NCI-H1417 (cell line): ENCODE measurements at places on chromosomes 11 and 22.

- no peak for DNase-seq
These were observed 24.3 kb upstream of the PICK1 start for GRCh38 chr22:38032681-38033521.

DNA sequence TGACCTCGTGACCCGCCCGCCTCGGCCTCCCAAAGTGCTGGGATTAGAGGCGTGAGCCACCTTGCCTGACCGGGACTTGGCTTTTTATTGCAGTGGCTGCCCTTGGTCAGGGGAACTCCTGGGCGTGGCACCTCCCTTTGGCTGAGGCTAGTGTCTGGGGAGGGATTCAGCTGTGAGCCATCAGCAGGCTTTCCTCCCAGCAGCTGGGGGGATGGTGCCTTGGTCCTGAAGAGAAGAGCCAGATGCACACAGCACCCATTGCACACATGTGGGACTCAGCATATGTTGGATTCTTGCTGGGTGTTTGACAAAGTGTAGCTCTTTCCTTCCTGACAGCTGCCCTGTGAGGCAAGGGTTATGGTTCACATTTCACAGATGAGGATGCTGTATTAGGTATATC, 8.4 kb downstream of the CYTH4 start:
- DNase-seq: no peak

- DNase-seq: peak; percentile 31
These were observed 110.2 kb downstream of the ST3GAL4 start for GRCh38 chr11:126465573-126466188.

DNA sequence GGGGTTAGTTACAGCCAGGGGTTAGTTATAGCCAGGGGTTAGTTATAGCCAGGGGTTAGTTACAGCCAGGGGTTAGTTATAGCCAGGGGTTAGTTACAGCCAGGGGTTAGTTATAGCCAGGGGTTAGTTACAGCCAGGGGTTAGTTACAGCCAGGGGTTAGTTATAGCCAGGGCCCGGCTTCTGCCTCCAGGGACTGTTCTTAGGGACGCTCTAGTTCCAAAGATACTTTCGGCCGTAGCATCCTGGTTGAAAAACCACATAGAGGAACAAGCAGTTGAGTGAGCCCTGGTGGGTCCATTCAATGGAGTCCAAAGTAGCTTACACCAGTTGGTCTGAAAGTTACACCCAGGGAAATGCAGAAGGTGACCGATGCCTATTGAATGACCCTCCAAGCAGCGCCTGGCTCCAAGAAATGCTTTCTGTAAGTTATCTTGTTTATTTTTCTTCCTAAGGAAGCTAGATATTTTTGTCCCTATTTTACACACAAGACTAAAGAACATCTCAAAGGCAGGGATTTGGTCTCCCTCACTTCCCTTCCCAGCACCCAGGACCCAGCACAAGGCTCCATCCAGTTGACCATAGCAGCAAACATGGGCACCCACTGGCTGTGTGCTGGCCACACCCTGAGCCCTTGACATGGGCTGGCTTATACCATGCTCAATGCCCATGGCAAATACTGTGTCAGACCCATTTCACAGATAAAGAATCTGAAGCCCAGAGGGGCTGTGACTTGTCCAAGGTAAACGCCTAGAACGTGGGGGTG, 49.7 kb upstream of the SHISAL1 start:
- DNase-seq: no peak

GRCh38 chr22:26542831-26543230, 30.6 kb upstream of the TFIP11 start:
- no peak for DNase-seq

- no peak for DNase-seq
These were observed 1496.4 kb downstream of the BRD1 start for GRCh38 chr22:48331266-48331665.

GRCh38 chr22:48083502-48083901, 1321.1 kb downstream of the TBC1D22A start:
- DNase-seq: no peak

DNA sequence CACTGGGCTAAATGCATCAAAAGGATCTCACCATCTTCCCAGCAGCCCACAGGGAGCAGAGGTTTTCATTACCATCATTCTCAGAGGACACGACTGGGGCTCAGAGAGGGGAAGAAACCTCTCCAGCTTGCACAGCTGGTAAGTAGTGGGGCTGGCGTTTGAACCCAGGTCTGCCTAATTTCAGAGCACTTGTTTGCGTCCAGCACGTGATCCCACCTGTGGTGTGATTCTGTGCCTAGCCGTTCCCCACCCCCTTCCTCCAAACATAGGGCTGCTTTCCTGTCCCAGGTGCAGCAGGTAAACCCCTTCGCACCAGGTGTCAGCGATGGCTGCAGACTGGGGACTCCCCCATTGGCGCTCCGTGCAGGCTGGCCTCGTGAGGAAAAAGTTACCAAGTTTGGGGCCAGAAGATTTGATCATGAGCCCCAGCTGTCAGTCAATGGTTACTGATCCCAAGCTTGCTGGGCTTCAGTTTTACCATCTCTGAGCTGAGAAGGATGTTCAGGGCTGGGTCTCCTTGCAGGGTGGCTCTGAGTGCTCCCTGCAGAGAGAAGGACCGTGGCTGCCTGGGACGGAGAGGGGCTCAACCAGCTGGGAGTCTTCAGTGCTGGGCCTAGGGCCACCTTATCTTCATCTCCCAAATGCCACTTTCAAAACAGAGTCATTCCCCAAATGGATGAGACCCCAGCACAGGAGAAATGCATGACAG, 445.6 kb downstream of the TBC1D22A start:
- no peak for DNase-seq

DNA sequence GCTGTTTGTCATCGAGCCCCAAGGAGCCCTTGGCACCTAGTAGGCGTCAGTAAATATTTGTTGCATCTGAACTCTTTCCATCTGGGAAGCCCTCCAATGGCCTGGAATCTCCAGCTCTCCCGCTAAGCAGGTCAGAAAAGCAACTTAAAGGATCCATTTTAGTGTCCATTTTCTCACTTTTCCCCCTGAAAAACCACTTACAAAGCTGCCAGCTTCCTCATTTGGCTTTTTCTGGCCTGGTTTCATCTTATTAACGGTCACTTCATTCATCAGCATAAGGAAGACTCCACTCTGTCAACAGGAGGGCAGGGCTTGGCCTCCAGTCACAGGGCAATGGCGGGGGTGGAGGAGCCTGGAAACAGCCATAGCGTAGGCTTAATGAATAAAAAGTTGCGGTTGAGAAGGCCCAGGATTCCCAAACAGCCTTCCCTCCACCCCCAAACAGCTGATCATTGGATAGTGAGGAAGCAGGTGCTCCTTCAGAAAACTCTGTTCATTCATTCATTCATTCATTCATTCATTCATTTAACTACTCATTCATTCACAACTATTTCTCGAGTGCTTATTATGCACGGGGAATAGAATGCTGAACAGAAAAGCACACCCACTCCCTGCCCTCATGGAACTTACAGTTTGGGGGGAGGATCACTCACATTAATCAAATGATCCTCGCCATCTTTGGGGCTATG, 104.5 kb upstream of the RCN1 start:
- no peak for DNase-seq

GRCh38 chr11:65126624-65127274, 4.6 kb downstream of the MRPL49 start:
- no peak for DNase-seq

DNA sequence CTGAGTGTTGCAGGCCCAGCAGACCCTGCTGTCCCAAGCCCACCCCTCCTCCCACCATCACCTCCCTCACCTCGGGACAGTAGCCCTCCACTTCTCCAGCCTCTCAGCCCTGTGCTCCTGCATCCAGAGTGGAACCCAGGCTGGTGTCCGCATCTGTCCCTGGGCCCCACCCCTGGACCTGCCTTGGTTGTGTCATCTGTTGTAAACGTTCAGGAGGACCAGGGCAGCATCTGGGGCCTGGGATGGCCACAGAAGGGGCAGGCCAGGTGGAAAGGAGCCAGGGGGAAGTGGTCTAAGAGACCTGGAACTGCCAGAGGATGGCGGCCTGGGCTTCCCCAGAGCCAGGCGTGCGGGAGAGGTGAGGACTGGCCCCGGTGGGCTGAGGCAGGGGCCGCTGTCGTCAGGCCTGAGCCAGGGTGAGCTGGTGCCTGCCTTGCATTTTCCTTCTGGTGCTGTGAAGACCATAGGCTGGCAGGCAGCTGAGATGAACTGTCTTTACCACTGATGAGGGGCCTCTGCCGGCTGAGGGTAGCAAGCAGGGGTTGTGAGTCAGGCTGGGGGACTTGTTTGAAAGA, 26.1 kb upstream of the MGAT3 start:
- DNase-seq: no peak

DNA sequence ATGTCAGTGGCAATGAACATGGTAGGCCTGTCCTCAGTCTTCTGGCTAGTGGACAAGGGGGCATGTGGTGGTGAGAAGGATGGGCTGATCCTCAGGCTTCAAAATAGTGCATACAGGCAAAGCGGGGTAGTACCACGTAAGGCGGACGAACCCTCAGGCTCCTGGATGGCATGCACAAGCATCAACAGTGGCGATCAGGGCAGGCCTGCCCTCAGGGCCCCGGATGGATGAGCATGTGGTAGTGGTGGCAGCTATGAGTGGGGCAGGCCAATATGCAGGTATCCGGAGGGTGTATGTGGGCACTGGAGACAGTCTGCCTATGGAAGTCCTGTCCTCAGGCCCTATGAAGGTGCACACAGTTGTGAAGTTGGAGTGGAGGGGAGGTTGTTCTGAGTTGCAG, 163.8 kb downstream of the GUCY1A2 start:
- no peak for DNase-seq

DNA sequence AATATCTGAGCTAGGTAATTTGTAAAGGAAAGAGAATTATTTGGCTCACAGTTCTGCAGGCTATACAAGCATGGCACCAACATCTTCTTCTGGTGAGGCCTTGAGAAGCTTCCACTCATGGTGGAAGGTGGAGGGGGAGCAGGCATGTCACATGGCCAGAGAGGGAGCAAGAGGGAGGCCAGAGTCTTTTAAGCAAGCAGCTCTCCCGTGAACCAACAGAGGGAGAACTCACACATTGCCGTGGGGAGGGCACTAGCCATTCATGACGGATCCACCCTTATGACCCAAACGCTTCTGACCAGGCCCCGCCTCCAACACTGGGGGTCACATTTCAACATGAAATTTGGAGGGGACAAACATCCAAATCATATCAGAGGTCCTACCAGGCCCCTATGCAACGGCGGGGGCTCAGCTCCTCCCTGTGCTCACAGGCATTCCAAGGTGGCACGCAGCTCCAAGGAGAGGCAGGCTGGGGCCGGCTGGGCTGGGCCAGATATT, 4.6 kb downstream of the C11orf96 start:
- DNase-seq: no peak

DNA sequence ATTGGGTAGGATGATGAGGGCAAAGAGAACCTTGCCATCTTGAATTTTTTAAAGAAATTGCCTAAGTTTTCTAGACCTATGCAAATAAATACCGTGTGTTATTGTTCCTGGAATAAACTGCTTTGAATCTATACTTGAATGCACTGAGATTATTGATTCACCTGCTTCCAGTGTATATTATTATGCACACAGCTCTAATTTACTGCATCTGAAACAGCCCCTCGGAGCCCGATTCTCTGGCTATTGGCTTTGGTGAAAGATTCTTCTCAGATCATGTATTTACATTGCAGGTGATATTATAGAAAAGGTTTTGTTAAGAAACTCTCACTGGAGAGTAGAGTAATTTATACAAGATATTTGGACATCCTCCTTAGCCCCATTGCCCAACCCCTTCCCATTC, 254.2 kb downstream of the TENM4 start:
- DNase-seq: no peak

- peak; percentile 93 for DNase-seq
These were observed 51.1 kb upstream of the EED start for GRCh38 chr11:86193297-86194095.

- no peak for DNase-seq
These were observed 23.0 kb downstream of the TSKU start for GRCh38 chr11:76806131-76806530.

DNA sequence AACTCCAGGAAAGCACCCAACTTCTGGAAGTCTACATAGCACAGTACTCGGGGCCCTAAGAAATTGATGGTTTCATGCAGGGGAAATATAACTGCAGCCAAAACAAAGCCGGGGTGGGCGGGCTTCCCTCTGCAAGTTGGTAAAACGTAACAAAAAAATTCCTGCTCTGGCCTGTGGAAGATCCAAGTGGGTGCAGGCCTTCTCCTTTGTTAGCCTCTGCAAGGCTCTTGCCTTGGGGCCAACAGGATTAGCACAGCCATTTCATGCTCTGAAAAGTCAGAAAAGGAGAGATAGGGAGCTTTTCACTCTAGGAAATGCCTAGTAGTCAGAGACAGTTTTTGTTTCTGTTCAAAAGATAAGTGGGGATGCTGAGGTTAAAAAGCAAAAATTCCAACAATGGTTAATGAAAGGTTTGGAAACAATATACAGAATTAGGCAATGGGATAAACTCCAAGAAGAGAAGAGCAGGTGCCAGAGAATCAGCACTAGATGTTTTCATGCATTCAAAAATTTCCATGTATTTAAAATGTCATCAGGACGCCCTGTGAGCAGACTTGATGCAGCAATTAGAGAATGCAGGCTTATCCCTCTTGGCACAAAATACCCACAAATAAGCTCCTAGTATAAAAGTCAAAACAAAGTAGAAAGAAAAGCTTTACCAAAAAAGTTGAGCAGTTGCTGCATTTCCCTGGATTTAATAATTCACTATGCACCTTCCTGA, 72.3 kb upstream of the CHRM4 start:
- DNase-seq: no peak

- DNase-seq: peak; percentile 64
These were observed 1.1 kb downstream of the IGF2 start for GRCh38 chr11:2138068-2138430.
